NCI-H2107 (cell line): ENCODE measurements at places on chromosomes 11 and 22.

- no peak for DNase-seq
These were observed 2.9 kb downstream of the SMARCB1 start for GRCh38 chr22:23789638-23790037.

DNA sequence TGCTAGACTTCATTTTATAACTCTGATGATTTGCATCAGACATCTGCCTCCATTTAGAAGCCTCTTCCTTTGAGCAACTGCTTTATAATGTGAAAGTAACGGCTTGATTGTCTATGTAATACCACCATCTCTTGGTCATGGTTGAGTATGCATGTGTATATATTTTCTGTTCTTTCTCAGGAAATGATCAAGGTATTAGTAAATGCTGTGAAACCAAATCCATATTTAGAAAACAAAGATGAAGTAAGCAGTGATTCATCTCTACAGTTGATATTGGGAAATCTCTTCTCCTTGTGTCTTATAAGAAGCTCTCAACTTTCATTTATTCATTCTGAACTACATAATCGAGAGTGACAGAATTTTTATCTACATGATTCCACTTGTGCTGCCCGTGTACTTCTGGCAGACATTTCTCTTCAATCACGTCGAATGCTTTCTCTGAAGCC is 104.6 kb upstream of the ANO3 start:
- no peak for DNase-seq

- DNase-seq: no peak
These were observed 8.4 kb downstream of the MSANTD2 start for GRCh38 chr11:124791626-124792341.

GRCh38 chr22:37681001-37681424 is 5.1 kb upstream of the NOL12 start:
- DNase-seq: no peak

DNA sequence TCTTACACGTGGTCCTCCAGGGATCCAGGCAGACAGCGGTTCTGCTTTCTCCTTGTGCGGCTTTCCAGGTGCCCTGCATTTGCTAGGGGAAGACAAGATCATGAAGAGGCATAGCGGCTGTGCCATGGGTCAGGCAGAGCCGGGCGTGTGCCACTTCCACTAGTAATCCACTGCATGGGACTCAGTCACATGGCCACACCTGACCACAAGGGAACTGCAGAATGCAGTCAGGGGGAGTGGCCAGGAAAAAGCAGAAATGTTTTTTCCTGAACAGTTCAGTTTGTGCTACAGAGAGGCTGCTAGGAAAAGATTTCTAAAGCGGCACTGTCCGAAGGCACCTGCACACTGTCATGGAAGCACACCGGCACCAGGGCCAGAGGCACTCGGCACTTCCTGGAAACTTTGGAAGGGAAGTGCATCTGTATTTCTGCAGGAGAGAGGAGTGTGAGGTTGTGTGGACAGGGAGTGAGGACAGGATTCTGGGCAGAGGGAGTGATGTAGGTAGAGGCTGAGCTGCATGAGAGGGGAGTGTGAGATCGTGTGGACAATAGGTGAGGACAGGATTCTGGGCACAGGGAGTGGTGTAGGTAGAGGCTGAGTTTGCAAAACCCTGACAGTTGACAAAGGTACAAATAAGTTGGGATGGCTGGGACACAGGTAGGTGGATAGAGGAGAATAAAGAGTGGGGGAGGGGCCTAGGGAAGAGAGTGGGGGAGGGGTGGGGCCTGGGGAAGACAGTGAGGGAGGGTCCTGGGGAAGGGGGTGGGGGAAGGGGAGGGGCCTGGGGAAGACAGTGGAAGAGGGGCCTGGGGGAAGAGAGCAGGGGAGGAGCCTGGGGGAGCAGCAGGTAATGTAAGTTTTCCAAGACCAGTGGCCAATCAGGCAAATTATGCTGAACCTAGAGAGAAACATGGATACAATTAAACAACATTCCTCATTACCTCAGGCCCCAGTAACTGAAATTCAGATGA is 1436.3 kb downstream of the TBC1D22A start:
- DNase-seq: no peak

DNA sequence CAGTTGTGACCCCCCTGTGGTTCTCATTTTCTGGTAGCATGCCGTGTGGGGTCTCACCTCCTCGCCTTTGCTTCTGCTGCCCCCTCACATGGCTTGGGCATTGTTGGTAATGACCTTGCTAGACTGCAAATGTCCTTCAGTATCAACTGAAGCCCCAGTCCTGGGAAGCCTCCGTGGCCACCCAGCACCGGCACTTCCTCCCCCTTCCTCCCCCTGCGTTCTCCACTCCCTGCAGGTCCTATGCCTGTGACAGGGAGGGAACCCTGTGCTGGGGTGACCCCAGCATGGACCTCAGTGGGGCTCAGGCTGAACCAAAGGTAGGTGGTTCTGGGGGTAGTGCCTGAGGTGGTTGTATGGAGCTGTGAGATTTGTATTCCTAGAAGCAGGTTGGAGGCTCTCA is 5.9 kb downstream of the ST3GAL4 start:
- no peak for DNase-seq

DNA sequence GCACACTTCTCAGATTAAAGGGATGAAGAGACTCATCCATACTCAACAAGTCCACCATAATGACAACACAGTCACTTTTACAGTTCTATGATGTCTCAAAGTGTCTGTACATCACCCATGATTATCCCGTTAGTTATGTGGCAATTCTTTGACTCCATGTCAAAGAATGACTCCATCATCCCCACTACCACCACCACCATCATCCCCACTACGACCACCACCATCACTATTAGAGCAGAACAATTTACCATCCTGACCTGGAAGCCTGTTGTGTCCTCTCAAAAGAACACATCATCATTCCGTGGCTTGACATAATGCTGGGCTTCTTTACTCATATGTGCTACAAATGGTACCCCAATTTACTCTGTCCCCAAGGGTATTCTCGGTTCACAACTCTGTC is 13.7 kb downstream of the PRR5L start:
- no peak for DNase-seq
